ENCODE measurements at places on chromosomes 7 and 10. TPM values are rescaled to one million over a fixed set of nuclear protein-coding genes. Genes with fewer than 3 reads are reported as not detected.

DNA sequence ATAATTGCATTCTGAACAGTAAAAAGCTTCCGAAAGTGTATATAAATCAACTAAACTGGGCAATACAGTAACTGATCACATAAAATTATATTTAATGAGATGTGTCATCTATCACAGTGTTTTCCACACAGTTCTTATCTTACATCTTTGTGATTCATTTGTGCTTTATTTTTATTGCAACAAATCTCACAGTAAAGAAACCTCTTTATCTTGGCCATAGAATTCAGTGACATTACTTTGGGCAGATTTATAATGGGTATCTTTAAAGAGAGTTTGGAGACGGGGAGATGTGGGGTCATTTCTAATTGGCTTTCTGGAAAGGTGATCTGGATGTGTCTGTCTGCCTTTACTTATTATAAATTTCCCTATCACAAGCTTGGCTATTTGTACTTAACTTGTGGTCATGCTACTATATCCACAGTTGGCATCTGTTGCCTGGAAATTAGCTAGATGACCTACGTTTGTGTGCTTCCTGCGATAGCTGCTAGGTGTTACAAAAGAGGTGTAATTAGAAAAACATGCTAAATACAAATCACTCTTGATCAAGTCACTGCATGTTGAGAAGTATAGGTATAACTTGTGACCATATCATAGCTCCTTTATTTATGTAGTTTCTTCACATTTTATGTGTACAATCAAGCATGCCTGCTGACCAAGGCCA lies 123.8 kb downstream of the ARID5B start:
- no peak for DNase-seq

Gene LOXL4
- 6.2 TPM for total RNA-seq

GRCh38 chr7:468681-469562 lies 50.7 kb downstream of the PDGFA start:
- peak; percentile 50 for DNase-seq

Gene PPP1R9A
- 30.6 TPM for total RNA-seq

DNA sequence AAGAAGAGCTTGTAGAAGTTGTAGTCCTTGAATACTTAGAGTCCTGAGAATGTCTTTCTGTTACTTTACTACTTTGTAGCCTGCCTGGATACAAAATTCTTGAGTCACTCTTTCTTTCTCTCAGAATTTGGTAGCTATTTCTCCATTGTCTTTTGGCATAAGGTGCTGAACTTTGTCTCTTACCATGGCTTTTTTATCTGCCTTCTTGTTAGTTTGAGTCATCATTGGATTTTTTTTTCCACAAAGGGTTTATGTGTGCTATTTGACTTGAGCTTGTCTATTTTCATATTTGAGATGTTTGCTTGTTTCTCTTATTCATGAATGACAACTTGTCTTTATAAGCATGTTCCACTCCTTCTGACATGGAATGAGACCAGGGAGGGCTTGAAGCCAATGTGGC lies 74.5 kb upstream of the EXOC6 start:
- no peak for DNase-seq

Gene AUTS2
- total RNA-seq: 56.0 TPM

Gene IGFBP1
- not detected for total RNA-seq

GRCh38 chr7:26507108-26507987 lies 215.7 kb downstream of the SNX10 start:
- DNase-seq: no peak

DNA sequence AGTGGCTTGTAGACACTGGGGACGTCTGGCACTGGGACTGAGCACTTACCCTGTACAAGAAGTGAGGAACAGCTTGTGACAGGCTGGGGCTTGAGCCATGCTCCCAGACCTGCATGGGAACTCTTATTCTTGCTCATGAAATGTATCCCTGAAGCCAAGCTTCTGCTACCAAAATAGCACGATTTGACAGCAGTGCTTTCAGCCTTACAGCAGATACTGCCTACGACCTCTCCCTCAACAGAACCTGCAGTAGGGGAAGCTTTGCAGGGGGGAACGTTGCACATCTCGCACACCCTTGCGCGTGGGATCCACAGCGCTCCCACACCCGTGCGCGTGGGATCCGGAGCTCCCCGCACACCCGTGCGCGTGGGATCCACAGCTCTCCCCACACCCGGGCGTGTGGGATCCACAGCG lies 88.0 kb downstream of the CREM start:
- DNase-seq: no peak

GRCh38 chr7:154338701-154339506 lies 286.7 kb downstream of the DPP6 start:
- DNase-seq: no peak

Gene PIK3CG
- 15.7 TPM for total RNA-seq

GRCh38 chr10:70660722-70661121 lies 11.6 kb upstream of the ADAMTS14 start:
- no peak for DNase-seq

Gene PNLIP
- not detected for total RNA-seq

DNA sequence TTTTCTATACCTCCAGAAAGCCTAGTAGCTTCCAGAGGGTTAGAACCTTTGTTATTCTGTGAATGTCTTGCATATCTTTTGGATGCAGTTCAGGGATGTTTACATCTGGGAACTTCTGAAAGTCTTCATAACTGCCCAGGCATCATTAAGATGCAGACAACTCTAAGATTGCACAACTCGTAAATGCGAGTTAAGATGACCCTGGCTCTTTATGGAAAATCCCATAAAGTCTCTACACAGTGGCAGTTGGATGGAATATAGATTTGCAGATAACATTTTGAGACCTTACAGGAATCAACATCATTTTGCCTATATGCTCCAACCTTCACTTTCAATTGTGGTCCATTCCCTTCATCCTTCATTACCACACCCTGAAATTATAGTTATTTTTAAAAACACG lies 151.7 kb downstream of the CREB5 start:
- DNase-seq: no peak

Gene INA
- total RNA-seq: not detected

Gene TMEM209
- total RNA-seq: 18.3 TPM

- no peak for DNase-seq
Measured at GRCh38 chr7:55939514-55940123, 12.1 kb upstream of the MRPS17 start.

DNA sequence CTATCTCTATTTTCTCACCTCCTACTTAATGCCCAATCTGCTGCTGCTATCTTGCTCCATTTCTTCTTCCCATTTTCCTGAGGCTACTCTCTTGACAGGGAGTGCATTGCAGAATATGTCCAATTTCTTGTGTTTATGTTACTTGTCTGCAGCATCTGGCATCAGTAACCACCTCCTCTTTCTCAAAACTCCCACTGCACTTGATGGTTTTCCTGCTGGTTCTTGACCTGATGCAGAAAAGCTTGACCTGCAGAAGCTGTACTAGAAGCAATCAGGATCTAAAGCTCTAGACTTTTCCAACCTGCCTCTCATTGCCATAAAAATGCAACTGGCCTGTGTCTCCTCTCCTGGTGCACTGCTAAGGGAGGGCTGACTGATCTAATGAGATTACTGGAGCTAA lies 287.8 kb downstream of the ZEB1 start:
- DNase-seq: no peak

- DNase-seq: no peak
Measured at GRCh38 chr10:111316722-111317212, 239.9 kb downstream of the ADRA2A start.

Gene ARPC1A
- total RNA-seq: 137 TPM

- DNase-seq: no peak
Measured at GRCh38 chr7:13874783-13875182, 114.7 kb downstream of the ETV1 start.

Gene HTR7
- 0.64 TPM for total RNA-seq

Gene ARHGEF35
- 11.5 TPM for total RNA-seq

- DNase-seq: no peak
Measured at GRCh38 chr10:27035163-27035562, 65.1 kb downstream of the ANKRD26 start.

DNA sequence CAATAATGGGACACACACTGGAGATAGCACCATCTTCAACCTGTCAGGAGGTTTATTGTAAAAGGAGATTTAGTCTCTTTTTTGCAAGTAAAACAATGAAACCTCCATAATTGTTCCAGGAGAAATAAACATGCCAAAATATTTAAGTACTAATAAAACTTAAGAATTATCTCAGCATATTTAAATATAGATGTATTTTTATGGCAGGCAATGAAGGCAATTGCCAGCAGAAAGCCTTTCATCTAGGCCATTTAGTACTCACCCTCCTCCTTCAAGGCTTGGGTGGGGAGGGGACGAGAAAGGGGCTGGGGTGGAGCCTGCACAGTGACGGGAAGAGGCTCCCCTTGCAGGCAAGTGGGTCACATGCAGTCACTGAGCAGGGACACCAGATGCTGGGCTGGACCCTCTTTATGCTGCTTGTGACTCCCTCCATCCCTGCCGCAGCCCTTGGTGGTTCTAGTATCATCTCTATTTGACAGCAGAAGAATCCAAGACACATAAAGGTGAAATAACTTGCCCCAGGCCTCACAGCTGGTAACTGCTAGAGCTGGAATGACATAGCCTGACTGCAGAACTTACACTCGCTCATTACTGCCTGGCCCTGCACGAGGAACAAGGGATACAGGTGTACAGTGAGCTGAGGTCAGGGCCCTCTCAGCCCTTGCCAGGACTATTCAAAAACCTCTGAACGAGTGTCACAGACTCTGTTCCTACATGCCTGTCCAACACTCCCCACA lies 449.5 kb upstream of the ZMIZ1 start:
- no peak for DNase-seq

DNA sequence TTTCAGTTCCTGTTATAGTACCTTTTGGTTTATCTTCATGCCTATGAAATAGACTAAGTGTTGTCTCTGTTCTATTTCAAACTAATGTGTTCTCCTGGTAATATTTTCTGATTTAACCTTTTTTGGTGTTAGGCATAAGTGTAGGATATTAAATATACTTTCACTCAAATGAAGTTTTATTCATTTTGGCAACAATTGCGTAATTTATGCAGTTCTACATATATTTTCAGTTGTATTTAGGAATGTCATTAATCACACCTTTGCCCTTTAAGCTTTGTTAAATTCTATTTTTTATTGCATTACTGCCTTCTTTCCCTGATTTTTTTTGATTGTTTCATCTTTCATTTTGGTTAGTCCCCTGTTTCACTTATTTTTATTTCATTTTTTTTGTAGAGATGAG lies 47.3 kb downstream of the RSBN1L start:
- no peak for DNase-seq

DNA sequence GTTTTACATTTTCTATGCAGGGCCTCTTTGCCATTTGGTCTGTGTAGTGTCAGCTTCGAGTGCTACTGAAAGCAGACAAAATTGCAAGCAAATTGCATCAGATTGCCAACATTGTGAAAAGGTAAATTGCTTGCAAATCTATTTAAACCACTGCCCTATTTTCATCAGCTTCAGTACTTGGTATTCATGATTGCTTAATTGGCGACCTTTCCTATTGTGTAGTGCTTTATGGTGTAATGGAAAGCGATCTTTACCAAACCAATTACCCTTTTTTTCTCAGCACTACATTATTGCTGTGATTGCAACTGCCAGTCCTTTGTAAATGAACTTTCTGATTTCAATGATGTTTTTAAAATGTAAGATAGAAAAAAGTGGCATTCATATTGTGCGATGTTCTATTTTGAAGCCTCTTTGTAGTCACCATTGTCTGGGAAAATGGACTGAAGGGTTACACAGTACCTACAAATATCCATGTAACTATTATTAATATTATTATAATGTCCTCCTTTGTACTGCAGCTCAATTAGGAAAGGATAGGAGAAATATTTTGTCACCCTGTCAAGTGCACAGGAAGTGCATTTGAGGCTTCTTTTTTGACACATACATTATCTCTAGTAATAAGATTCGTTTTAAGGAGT lies 177.7 kb upstream of the SP8 start:
- no peak for DNase-seq

- DNase-seq: no peak
Measured at GRCh38 chr7:84792231-84792893, 394.5 kb downstream of the SEMA3D start.

Gene RTKN2
- total RNA-seq: 93.7 TPM

DNA sequence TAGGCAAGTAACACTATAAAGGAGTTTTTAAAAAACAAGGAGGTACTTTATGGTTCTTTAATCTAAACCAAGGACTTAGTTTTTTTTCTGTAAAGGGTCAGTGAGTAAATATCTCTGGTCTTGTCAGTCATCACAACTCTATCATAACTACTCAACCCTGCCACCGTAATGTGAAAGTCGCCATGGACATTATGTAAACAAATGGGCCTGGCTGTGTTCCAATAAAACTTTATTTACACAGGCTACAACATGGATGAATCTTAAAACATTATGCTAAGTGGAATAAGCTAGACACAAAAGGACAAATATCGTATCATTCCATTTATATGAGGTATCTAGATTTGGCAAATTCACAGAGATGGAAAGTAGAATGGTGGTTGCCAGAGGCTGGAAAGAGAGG lies 60.8 kb upstream of the SP4 start:
- no peak for DNase-seq

- no peak for DNase-seq
Measured at GRCh38 chr10:104334965-104335650, 3.2 kb downstream of the ITPRIP start.

Measured in upper lobe of right lung (tissue), 1 donor.